ENCODE measurements at places on chromosomes 2 and 18. TPM values are rescaled to one million over a fixed set of nuclear protein-coding genes. Genes with fewer than 3 reads are reported as not detected.

GRCh38 chr2:37344453-37345361 is at the start of gene QPCT:
TSS of gene QPCT (plus strand) at chr2:37344630. CDS start at chr2:37344732, 102 bp downstream.
- DNase-seq = peak; percentile 72

DNA sequence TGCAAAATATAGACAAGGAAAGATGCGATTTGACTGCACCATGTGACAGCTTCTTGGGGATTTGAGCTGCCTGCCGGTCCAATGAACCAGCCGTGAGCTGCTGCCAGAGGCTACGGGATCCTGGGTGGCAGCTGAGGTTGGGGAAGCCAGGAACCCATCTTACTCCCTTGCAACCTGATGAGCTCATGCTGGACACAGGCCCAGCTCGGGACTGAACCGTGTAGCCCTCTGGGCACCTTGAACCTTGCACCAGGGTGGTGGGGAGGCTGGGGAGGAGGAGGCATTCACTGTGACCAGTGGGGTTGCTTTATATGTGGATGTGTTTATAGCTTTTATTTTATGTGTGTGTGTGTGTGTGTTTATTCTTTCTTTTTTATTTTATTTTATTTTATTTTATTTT is 9.1 kb downstream of the ALPI start:
- no peak for DNase-seq

DNA sequence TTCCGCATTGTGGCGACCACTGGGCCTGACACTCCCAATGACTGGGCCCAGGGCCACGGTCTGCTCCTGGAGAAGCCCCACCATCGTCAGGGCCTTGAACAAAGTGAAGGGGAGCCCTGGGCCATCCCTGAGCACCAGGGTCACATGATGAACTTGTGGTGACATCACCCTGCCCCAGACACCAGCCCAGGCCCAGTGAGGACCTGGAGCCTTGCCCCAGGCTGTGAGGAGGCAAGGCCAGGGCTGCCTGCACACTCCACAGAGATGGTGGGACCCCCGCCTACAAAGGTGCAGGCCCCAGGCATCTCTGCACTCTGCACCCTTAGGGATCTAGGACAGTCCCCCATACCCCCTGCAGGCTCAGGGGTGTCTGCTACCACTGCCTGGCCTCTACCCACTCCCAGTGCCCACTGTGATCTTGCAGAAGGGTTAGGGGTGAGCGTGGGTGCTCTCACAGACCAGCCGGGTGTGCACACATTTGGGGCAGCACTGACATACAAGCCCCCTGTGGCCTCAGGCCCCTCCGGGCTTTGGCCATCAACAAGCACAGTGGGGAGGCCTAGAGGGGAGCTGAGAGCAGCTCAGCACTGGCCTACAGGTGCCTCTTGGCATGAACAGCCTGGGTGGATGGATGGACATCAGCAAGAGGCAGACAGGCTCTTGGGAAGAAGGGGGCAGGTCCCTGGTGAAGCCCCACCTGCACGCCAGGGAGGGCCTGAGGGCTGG is 624.0 kb upstream of the LRRTM4 start:
- DNase-seq = no peak

- no peak for DNase-seq
Observed at GRCh38 chr18:48622911-48623431, 84.1 kb downstream of the CTIF start.

DNA sequence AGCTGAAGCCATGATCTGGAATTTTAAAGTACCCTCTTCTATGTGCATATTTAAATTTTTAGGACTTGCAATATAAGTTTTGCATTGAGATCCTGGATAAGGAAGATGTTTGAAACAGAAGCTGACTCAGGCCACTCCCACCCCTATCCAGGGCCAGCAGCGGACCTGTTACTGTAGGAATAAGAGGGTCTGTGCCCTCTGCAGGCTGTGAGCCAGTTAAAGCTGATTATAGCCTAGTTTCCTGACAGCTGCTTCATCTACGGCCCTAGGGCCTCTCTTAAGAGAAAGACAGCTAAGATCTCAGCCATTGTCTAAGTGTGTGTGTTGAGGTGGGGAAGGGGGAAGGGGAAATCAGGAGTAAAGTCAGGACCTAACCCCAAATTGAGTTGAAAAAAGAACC is 234.0 kb downstream of the HAUS1 start:
- no peak for DNase-seq

GRCh38 chr2:233387225-233387624 is 32.9 kb downstream of the DGKD start:
- DNase-seq = no peak

GRCh38 chr2:126750506-126750905 is 94.5 kb downstream of the GYPC start:
- DNase-seq = no peak

- peak; percentile 43 for DNase-seq
Observed at GRCh38 chr2:191625016-191625415, 52.9 kb upstream of the NABP1 start.

- DNase-seq = no peak
Observed at GRCh38 chr2:241760301-241760771, 16.3 kb upstream of the GAL3ST2 start.

DNA sequence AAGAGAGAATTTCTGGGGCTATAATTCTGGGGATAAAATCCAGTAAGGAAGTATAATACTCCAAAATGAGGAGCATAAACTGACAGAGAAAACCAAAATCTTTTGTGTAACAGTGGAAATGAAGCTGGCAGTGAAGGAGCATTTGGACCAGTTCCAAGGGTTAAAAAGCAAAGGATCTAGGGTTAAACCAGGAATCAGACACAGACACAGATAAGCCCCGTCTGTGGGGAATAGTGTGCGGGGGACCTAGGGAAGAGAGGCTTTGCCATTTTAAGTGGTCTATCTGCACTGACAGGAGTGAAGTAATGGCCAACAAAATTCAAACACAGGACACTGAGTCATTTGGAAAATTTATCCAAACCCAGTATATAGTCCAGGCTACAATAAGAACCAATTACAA is 23.4 kb downstream of the SAP130 start:
- no peak for DNase-seq

Gene CPLX4
- not detected for total RNA-seq

Gene RNF103
- 51.7 TPM for total RNA-seq

Gene RTN4
- 56.3 TPM for total RNA-seq
